ENCODE measurements at places on chromosomes 3 and 15.

DNA sequence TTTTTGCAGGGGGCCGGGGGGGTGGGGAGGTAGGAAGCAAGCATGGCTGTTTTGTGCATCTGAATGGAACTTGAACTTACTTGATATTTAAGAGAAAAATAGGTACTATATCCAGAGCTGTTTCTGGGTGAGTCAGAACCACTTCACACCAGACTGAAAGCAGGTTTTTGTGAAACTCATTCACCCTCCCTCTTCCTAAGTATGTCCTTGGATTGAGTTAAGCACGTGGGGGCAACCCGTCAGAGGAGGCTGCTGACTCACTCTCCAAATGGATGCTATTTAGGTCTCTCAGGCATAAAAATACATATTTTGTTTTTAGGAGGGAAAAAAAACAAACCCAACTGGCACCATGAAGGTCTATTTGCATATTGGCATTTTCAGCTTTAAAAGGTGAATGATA lies 270.3 kb downstream of the RYR3 start:
- DNase-seq, result no peak

DNA sequence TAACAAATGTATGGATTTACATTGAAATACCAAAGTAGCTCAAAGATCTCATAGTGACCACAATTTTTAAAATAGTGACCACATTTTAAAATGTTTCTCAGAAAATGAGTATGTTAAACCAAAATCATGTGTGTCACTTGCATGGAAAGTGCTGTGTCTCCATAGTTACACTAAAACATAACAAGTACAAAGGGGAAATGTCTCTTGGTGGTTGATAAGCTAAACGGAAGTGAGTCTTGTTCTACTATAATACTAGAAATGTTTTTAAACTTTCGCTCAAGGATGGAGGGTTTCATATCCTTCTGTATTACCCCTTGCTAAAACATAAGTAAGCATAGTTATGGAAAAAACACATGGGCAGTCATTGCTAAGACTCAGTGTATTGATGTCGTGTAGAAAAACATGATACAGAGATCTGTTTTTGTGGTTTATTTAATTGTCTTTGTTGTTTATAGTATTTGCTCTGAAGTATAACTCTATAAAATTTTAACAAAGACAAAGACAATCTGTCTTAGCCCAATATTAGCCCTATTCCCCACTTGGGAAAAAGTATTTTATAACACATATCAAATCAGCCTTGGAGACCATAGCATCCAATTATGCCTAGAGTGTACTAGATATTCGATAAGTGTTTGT lies 27.0 kb upstream of the DENND4A start:
- no peak for DNase-seq

- no peak for DNase-seq
These were observed 13.7 kb downstream of the USP13 start for GRCh38 chr3:179666436-179667035.

DNA sequence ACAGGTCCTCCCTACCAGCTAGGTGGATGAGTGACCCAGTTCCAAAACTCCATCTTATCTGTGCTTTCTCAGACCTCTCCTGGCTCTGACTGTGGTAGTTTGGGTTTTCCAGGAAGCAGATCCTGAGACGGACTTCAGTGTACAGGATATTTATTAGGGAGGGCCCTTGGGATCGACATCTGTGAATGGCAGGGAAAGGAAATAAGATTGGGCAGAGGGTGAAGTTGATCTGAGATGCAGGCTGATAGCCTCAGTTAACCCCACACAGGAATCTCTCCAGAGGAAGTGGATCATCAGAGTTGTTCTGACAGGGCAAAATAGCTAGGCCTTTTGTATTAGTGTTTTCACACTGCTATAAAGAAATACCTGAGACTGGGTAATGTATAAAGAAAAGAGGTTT lies 16.7 kb upstream of the MAPK6 start:
- DNase-seq, result no peak
